ENCODE measurements at places on chromosomes 3 and 15. TPM values are rescaled to one million over a fixed set of nuclear protein-coding genes. Genes with fewer than 3 reads are reported as not detected.

GRCh38 chr15:73944161-73945129 lies 18.2 kb downstream of the LOXL1 start:
- no peaks in the 10 kb centered on the region for H3K4me1 ChIP-seq
- DNase-seq, result no peak
- H3K27ac ChIP-seq, result no peak overlapping the region

GRCh38 chr3:61926923-61927322 lies 365.6 kb downstream of the PTPRG start:
- DNase-seq, result no peak
- H3K4me1 ChIP-seq, result no peaks in the 10 kb centered on the region
- no peak overlapping the region for H3K4me3 ChIP-seq
- no peaks in the 10 kb centered on the region for H3K27me3 ChIP-seq
- H3K27ac ChIP-seq, result no peak overlapping the region

MEX3B gene
- polyA plus RNA-seq, result not detected

GRCh38 chr3:146640361-146640760 lies 35.2 kb upstream of the PLSCR5 start:
- no peaks in the 10 kb centered on the region for H3K36me3 ChIP-seq
- no peak overlapping the region for H3K27ac ChIP-seq
- H3K4me3 ChIP-seq, result no peak overlapping the region
- H3K4me1 ChIP-seq, result no peaks in the 10 kb centered on the region
- DNase-seq, result no peak

WDR93 gene
- not detected for polyA plus RNA-seq

TIMP4 gene
- not detected for polyA plus RNA-seq
